ENCODE measurements at places on chromosomes 4 and X.

- no peak for DNase-seq
These were observed 38.2 kb downstream of the CHST7 start for GRCh38 chrX:46611658-46612362.

- DNase-seq: no peak
These were observed 83.4 kb upstream of the PACRGL start for GRCh38 chr4:20616848-20617247.

- DNase-seq: no peak
These were observed 130.3 kb downstream of the TBL1X start for GRCh38 chrX:9595174-9595573.

GRCh38 chr4:95084584-95084983 lies 326.8 kb downstream of the BMPR1B start:
- DNase-seq: no peak

DNA sequence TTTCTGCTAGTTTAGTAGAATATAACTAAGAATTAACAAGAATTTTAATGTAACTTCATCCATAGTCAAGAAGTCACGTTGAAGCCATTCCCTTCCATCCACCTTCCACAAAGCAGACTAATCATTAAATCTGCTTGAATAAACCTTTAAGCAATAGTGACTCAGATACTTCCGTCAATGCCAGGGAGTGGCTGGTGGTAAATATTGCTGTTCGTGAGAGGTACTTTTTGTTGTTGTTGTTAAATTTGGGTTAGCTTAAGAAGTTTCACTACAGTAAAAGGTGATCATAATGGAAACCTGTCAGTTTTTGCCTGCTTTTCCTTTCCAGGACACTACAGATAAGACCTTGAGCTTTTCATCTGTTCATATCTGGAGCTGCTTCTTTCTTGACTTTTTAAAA lies 316.3 kb downstream of the TMA16 start:
- DNase-seq: no peak

DNA sequence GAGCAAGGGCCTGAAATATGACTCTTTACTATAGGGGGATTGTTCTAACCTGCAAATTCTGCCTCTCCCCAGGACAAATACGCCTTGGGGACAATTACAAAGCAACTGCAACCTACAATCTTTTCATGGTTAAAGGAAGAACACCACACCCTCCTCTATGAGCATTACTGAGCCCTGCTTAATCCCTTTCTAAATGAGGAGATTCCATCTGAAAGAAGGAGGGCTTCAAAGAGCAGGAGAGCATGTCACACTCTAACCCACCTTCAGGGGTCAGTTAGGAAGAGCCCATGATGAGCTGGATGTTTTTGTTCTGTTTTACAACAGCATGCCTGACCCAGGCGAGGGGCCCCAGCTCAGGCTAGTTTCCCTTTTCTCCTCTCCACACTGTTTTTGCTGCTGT lies 134.0 kb upstream of the ANXA3 start:
- DNase-seq: no peak

DNA sequence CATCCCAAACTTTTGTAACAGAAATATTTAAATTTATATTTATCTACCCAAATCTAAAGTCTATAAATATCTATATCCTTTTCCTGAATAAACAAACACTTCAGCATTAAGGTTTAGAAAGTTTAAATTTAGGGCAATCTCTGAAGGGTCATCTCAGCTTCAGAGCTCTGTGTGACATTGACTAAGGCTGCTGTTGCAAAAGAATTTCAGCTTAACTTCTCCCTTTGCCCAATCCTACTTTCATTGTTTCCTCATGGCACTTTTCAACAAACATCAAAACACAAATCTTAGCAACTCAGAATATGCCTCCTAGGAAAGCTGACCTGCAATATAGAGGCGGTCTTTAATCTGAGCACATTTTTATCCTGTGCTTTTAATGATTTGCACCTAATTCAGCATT lies 79.7 kb upstream of the BANK1 start:
- DNase-seq: no peak

DNA sequence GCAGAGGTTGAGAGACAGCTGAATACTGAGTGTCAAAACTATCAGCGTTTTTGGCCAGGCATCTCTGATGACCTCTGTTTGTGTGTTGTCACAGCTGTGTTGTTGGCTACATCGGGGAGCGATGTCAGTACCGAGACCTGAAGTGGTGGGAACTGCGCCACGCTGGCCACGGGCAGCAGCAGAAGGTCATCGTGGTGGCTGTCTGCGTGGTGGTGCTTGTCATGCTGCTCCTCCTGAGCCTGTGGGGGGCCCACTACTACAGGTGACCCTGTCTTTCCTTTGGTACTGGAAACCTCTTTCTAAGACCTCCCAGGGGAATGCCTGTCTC lies 86.9 kb downstream of the EGF start:
- no peak for DNase-seq

Measured in stimulated activated CD4-positive, alpha-beta T cell treated with anti-CD3 and anti-CD28 coated beads, Interleukin-15, amount 100 ng/mL, for 1 hour (primary cell).